GM12878 (cell line): ENCODE measurements at places on chromosomes 7 and 10.

- no peak for DNase-seq
Measured at GRCh38 chr10:48924988-48925387, 14.7 kb downstream of the LRRC18 start.

DNA sequence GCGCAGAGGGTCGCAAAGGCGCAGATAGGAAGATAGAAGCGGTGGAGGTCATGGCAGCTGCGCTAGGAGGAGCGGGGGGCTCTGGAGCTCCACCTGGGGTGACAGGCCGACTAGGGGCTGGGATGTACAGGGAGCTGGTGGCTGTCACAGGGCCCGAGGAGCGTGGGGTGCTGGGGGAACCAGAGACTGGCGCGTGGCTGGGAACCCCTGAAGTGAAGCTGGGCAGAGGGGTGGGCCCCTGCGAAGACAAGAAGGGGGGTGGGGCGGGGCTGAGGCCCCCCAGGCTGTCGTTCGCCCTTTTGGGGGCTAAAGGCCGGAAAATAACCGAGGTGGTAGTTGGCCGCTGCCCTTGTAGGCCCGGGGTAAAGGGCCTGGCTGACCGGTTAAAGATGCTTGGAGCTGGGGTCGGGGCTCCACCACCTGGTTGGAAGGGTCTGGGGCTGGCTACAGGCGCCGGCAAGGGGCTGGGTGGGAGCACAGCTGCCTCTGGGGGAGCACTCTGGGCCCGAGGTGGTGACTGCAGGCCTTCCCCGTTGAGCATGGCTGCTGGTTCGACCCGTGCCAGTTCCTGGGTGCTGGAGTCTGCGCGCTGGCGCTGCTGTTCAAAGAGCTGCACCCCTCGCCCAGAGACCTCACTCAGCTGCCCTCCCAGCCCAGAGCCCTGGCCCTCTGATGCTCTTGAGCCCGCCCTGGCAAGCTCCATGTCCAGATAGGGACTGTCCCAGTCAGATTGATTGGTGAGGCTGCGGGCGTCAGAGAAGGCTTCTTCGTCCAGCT, 6.8 kb upstream of the MYOZ1 start:
- no peak for DNase-seq

- no peak for DNase-seq
Measured at GRCh38 chr10:50622706-50623662, 772 bp downstream of the SGMS1 start.

GRCh38 chr10:118754229-118754555, 578 bp downstream of the CACUL1 start:
- no peak for DNase-seq
